GM23248 (cell line): ENCODE measurements at places on chromosomes 16 and 17. TPM values are rescaled to one million over a fixed set of nuclear protein-coding genes. Genes with fewer than 3 reads are reported as not detected.

Gene CLUH
- total RNA-seq = 26.1 and 32.7 TPM in 2 replicates

Gene C17orf100
- total RNA-seq = 0.63 and 0.86 TPM in 2 replicates

Gene ZNF385C
- total RNA-seq = not detected in 2 replicates

Gene ATP2A3
- 0.86 TPM in 1 of 2 replicates, not detected in the other for total RNA-seq

Gene BFAR
- 60.1 and 122 TPM in 2 replicates for total RNA-seq

Gene ERN2
- not detected in 2 replicates for total RNA-seq

Gene KRTAP3-2
- not detected in 2 replicates for total RNA-seq

Gene RUSF1
- 68.2 and 74.0 TPM in 2 replicates for total RNA-seq

Gene CDH8
- total RNA-seq = not detected in 2 replicates

Gene VWA3A
- total RNA-seq = not detected in 2 replicates

Gene TBC1D26
- total RNA-seq = not detected in 2 replicates

Gene RAB11FIP4
- total RNA-seq = 0.22 TPM in 1 of 2 replicates, not detected in the other

Gene LCAT
- 15.9 and 19.1 TPM in 2 replicates for total RNA-seq

Gene KRT9
- total RNA-seq = not detected in 2 replicates

Gene GNGT2
- total RNA-seq = not detected in 2 replicates

Gene SHMT1
- 1.8 and 3.5 TPM in 2 replicates for total RNA-seq

Gene AHSP
- total RNA-seq = not detected in 2 replicates

Gene TMIGD1
- not detected in 2 replicates for total RNA-seq

Gene LPO
- total RNA-seq = not detected in 2 replicates

Gene MRM1
- 5.9 TPM in 2 replicates for total RNA-seq

Gene CPHXL2
- total RNA-seq = not detected in 2 replicates

Gene NACA2
- total RNA-seq = not detected in 2 replicates

Gene CACNA1G
- total RNA-seq = 0.13 and 0.97 TPM in 2 replicates

Gene CACNG1
- total RNA-seq = not detected in 2 replicates

Gene RMI2
- total RNA-seq = 8.5 and 20.6 TPM in 2 replicates

Gene NEUROD2
- not detected in 2 replicates for total RNA-seq

Gene ENPP7
- not detected in 2 replicates for total RNA-seq

Gene RHBDF2
- 8.9 and 10.0 TPM in 2 replicates for total RNA-seq

Gene ALDH3A2
- total RNA-seq = 41.9 and 62.1 TPM in 2 replicates

Gene KRTAP1-5
- 49.2 and 64.1 TPM in 2 replicates for total RNA-seq

Gene GPS1
- total RNA-seq = 130 and 138 TPM in 2 replicates

Gene HS3ST6
- total RNA-seq = not detected in 2 replicates

Gene COX4I1
- 310 and 390 TPM in 2 replicates for total RNA-seq

Gene DNAH3
- not detected in 2 replicates for total RNA-seq

Gene HID1
- total RNA-seq = not detected in 2 replicates

Gene SOX9
- 13.8 and 16.6 TPM in 2 replicates for total RNA-seq

Gene FAM117A
- total RNA-seq = 4.0 and 10.2 TPM in 2 replicates

Gene PRDM7
- total RNA-seq = not detected in 2 replicates

Gene GGT6
- total RNA-seq = not detected in 2 replicates

Gene ZNF747
- 7.7 and 15.7 TPM in 2 replicates for total RNA-seq

Gene KRTAP9-4
- not detected in 2 replicates for total RNA-seq

Gene MYADML2
- total RNA-seq = not detected in 2 replicates

Gene ELMO3
- 1.5 and 1.6 TPM in 2 replicates for total RNA-seq

Gene MYO15A
- total RNA-seq = 0.25 and 0.54 TPM in 2 replicates

Gene MAPT
- total RNA-seq = not detected in 2 replicates

Gene KRTAP17-1
- total RNA-seq = not detected in 2 replicates

Gene DOC2B
- total RNA-seq = not detected in 2 replicates

Gene PRAC1
- total RNA-seq = not detected in 2 replicates

Gene RHBDF1
- total RNA-seq = 54.6 and 61.7 TPM in 2 replicates

Gene SLC26A11
- total RNA-seq = 13.9 and 16.3 TPM in 2 replicates

Gene PLA2G10
- total RNA-seq = not detected in 2 replicates

Gene DHODH
- total RNA-seq = 2.2 and 8.5 TPM in 2 replicates
